ENCODE measurements at places on chromosomes 5 and 9. TPM values are rescaled to one million over a fixed set of nuclear protein-coding genes. Genes with fewer than 3 reads are reported as not detected.

Gene CFAP77
- 0.19 TPM for total RNA-seq

Gene FBXO10
- 11.8 TPM for total RNA-seq

Gene CLIC3
- 0.29 TPM for total RNA-seq

Gene NAIF1
- total RNA-seq: 9.3 TPM

Gene FAM219A
- total RNA-seq: 26.9 TPM

Gene ARHGEF39
- total RNA-seq: 3.5 TPM

Gene ARHGEF37
- total RNA-seq: 16.7 TPM

Gene GOLM1
- 56.5 TPM for total RNA-seq

Gene GADD45G
- not detected for total RNA-seq

Gene PITX1
- total RNA-seq: 0.10 TPM

Gene LRRC70
- total RNA-seq: 48.7 TPM

Gene TRIO
- total RNA-seq: 229 TPM

Gene PGGT1B
- total RNA-seq: 14.0 TPM

Gene SPINK5
- total RNA-seq: 0.10 TPM

Gene NUTM2G
- not detected for total RNA-seq

Gene SFXN1
- total RNA-seq: 86.6 TPM

Gene GABRA1
- total RNA-seq: not detected
